ENCODE measurements at places on chromosomes 12 and 14.

DNA sequence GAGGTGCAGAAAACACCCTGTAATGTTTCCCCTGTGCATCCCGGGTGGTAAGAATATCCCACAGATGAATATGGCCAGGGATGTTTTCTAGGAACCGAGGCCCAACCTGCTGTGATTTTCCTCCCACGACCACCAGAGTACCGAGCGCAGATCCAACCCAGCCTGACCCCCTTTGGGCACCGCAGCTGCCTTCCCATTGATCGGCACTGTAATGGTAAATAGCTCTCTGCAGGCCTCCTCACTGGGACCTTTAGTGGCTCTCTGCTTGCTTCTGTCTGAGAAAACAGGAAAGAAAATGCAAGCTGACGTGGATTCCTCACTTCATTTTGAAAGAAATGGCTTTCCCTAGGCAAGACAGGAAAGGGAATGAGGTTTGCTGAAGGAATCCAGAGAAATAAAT lies 2.4 kb upstream of the RAB15 start:
- DNase-seq, result no peak

DNA sequence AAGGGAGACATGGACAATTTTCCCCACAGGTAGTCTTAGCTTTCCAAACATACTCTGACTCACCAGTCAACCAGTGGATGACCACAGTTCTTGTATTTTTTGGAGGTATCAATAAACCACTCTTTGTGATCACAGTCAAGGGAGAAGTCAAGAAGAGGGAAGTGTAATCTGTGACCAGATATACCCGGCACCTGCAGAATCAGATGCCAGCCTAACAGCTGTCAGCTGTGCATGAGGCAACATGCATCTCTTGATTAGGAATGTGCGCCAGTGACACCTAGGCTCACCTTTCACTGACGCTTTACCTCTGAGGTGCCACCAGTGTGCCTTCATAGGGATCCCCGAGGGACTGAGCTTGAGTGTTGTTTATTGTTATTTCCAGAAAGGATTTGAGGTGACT lies 20.0 kb downstream of the PROX2 start:
- DNase-seq, result no peak

DNA sequence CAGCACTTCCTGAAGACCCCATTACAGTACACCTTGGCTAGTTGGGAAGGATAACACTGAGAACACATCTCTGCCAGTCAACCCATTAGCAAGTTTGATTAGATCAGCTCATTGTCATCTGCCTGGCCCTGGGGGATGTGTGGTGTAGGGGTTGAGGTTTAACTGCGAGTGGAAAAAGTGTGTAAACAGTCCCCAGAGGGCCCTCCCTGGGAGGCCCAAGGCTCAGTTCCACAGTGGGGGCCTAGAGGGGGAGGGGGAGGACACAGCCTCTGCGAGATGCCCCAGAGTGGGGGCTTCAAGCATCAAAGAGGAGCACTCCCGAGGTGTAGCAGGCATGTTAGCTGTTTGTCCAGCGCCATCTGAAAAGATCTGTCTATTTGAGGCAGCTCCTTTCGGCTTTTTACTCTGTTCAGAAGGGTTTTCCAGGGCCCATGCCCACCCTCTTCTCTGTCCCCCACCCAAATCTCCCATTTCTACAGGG lies 344 bp downstream of the LPAR5 start:
- DNase-seq, result peak; percentile 49

GRCh38 chr14:104144911-104145825 lies 6.8 kb downstream of the KIF26A start:
- peak; percentile 7 for DNase-seq

DNA sequence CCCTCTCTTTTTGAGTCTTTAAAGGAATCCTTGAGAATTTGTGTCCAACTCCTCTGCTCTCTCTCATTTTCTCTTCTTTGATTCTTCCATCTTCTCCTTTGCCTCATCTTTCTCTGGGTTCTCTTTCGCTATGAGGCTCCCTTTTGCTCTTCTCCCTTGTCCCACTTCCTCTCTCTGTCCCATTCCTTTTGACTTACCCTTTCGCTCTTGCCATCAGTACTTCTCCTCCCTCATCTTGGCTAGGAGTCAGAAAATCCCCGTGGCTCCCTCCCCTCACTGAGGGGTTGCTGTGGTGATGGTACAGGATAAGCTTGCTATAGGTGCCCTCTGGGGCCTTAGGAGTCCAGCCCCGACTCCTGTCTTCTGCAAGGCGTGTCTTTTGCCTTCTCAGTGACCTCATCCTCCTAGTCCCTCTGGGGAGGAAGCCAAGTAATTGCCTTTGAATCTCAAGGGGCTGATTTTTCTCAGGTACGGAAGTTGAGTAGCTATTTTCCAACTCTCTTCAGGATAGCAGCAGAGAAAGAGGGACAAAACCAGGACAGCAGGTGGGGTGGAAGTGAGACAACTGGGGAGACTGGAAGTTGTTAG lies 6.4 kb downstream of the PDE1B start:
- no peak for DNase-seq

DNA sequence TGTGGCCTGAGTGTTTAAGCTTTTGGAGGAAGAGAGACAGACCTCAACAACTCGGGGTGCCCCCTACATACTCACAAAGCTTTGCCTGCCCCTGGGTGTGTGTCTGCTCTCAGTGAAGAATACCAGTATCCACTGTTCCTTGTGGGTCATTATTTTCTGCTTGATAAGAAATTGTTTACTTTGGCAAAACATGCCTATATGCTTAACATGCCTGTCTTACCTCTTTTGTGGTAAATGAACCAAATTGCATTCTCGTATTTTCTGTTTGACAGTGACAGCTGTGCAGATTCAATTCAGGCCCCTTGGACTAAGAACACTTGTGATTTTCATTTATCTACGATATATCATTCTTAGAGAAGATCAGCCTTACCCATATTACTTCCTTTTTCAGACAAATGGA lies 50.6 kb upstream of the REP15 start:
- DNase-seq, result no peak

GRCh38 chr14:21300892-21301291 lies 21.0 kb downstream of the RPGRIP1 start:
- peak; percentile 24 for DNase-seq

DNA sequence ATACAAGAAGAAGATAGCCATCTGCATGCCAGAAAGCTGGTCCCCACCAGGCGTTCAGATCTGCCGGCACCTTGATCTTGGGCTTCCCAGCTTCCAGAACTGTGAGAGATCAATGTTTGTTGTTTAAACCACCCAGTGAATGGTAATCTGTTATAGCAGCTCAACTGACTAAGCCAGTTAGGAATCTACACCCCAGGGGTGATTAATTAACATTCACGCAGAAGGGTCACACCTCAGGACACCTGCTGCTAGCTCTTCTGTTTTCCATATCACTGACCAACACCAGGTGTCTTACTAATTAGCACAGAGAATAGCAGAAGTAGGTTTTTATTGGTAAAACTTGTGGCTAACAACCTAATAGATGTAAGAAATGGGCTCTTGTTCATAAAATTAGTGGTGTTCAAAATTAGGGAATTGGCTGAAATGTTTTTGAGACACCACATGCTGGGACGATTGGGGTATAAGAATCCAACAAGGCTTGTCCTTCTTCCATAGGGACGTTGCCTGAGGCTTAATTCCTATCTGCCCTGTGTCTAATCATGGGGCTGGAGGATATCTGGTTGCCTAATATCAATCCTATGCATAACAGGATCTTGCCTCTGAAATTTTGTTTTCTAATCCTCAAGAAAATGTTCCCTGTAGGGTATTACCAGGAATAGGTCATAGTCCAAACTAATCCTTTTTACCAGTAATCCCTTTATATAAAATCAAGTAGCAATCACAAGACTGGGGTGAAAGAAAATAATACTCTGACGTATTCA lies 42.0 kb upstream of the CHST11 start:
- no peak for DNase-seq

GRCh38 chr12:98594050-98594835 lies 757 bp downstream of the SLC25A3 start:
- peak; percentile 36 for DNase-seq

- no peak for DNase-seq
These were observed 6.3 kb upstream of the FBRSL1 start for GRCh38 chr12:132483612-132484011.

DNA sequence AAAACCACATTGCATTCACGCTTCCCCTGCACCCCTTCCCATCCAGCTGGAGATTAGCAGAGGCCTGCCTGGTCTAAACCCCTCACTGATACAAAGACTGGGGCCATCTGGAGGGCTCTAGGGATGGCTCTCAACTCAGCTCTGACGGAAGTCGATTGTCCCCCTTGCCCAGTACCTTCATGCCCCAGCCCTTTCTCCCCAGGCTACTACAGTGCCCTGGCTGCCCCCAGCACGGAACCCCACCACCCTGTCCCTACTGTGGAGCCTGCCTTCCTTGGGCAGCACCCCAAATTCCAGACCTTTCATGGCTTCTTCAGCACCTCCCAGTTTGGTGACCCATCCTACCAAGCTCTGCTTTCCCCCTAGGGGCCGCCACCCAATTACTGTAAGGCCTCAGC lies 25.6 kb downstream of the ZFP36L1 start:
- DNase-seq, result no peak

GRCh38 chr12:92927055-92927435 lies 2.0 kb downstream of the EEA1 start:
- peak; percentile 64 for DNase-seq

- DNase-seq, result no peak
These were observed 28.7 kb downstream of the PPM1A start for GRCh38 chr14:60277605-60278190.

DNA sequence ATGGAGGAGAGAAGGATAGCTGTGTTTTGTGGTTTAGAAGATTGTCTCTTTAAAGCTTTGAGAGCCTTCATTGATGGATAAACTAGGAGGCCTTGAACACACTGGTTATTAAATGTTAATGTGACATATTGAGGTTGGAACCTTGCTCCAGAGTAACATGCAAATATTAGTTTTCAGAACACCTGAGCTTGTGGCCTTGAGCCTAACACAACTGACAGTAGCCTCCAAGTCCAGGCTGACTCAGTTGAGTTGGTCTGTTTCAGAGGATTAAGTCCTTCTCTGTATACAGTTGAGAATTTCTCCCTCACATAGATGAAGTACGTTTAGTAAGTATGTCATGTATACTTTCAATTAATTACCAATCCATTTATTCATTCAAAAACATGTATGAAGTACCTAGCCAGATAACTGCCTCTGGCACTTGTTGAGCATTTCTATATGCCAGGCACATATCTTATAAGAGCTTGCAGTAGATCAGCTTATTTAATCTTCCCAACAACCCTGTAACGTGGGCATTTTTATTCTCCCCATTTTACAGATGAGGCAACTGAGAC lies 63.5 kb downstream of the ELK3 start:
- DNase-seq, result no peak

DNA sequence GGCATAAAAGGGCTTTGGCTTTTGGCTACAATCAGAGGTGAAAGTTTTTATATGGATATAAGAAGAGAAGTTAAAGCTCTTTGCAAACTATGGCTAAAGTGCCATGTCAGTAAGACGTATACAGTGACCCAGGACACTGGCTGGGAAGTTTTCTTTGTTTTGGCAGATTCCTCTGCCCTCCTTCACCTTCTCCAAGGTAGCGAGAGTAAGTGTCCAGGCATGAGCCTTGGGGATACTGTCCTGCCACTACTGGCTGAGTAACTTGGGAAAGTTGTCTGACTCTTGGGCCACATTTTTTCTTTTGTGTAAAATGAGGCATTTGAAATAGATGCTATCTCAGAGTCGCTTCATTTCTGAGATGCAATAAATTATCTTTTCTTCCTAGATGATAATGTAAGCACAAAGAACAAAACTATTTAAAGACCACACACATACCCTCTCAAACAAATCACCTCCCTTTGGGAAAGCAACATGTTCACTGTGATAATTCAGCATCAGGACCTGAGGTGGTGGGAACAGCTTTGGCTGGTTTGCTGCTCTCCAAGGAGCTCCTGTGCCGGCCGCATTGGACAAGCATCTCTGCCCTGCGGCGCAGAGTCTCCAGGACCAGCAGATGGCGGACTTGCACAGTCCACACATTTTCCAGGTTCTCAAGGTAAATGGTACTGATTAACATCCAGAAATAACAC lies 106.3 kb downstream of the PTCSC3 start:
- peak; percentile 25 for DNase-seq

All from activated naive CD4-positive, alpha-beta T cell treated with anti-CD3 and anti-CD28 coated beads, Interleukin-2, amount 50 U/mL, for 16 hours (primary cell).